ENCODE measurements at places on chromosomes 11 and 22.
A peak's percentile ranks its signal among the peaks of the same experiment; 100 is the strongest.

GRCh38 chr11:1854949-1855885, 2.3 kb downstream of the LSP1 start:
- DNase-seq: no peak

DNA sequence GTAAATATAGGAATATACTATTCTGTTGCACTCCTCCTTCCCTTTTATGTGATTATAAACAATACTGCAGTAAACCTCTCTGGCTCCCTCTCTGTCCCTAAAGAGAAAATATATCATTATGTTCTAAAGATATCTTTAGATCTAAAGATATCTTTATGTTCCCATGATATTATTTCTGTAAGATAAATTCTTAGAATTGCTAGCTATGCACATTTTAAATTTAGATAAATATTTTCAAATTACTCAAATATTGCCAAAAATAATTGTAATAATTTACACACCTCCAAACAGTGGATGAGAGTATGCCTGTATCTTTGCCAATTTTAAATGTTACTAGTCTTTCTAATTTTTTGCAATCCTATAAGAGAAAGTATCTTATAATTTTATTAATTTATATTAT, 10.3 kb upstream of the DEUP1 start:
- DNase-seq: no peak

GRCh38 chr11:120198787-120199469, 11.9 kb upstream of the OAF start:
- DNase-seq: no peak

DNA sequence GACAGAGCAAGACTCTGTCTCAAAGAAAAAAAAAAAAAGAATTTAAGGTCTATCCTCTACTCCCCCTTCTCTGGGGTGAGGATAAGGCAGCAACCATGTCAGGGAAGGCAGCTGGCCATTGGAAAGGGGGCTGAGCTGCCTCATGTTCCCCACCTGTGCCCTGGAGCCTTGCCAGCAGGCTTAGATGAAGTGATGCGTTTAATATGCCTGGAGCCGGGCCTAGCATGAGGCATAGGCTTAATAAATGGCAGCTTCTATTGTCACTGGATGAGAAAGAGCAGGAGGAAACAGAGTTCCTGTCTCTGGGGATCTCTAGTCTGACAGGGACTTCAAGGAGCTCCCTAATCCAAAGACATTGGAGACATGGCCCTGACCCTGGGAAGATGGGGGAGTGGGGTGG, 3.2 kb upstream of the KCNE3 start:
- no peak for DNase-seq

GRCh38 chr11:118931571-118931970, 5.8 kb upstream of the BCL9L start:
- DNase-seq: no peak

DNA sequence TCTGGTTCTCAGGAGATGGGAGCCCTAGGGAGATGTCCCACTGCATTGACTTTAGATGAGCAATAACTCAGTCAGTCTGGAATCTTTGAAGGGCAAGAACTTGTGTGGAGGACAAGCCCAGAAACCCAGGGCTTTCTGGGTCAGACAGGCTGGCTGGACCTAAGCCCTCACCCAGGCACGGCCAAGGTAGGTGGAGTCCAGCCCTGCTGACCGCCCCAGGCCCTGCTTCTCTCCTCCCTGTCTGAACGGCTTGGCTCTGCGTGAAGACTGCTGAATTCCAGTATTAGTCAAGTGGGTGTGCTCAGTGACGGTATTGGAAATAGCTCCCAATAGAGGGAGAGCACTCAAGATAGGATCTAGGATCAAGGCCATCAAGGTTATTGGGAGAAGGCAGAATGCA, 6.1 kb downstream of the CXCR5 start:
- no peak for DNase-seq

GRCh38 chr11:45170484-45170883, 24.0 kb downstream of the PRDM11 start:
- no peak for DNase-seq

GRCh38 chr11:126411971-126412381, 56.5 kb downstream of the ST3GAL4 start:
- DNase-seq: no peak

DNA sequence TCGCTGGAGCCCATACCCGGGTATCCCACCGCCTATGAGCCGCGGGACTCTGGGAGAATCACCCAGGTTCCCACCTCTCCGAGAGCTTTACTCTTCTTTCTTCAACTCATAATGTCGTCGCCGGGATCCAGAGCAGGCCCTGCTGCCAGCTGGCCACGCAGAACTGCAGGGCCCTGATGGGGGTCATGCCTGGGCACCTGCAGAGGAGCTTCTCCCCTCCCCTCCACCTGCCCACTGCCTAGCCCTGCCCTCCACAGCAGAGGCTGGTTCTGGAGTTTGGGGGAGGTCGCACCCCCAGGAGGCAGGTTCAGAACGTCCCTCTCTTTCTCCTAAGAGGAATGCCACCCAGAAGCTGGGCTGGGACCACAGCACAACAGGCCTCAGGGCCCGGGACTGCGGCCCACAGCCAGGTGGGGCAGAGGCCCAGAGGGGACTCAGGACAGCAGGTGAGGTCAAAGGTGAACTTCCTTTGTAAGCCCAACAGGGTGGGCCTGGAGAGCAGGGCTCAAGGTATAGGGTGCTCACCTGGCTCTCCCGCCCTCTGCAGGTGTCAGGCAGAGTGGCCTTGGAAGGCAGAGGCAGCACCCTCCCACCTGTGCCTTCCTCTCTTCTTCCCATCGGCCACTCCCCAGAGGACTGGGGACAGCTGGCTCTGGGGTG, 1.9 kb downstream of the SLC25A45 start:
- DNase-seq: no peak

DNA sequence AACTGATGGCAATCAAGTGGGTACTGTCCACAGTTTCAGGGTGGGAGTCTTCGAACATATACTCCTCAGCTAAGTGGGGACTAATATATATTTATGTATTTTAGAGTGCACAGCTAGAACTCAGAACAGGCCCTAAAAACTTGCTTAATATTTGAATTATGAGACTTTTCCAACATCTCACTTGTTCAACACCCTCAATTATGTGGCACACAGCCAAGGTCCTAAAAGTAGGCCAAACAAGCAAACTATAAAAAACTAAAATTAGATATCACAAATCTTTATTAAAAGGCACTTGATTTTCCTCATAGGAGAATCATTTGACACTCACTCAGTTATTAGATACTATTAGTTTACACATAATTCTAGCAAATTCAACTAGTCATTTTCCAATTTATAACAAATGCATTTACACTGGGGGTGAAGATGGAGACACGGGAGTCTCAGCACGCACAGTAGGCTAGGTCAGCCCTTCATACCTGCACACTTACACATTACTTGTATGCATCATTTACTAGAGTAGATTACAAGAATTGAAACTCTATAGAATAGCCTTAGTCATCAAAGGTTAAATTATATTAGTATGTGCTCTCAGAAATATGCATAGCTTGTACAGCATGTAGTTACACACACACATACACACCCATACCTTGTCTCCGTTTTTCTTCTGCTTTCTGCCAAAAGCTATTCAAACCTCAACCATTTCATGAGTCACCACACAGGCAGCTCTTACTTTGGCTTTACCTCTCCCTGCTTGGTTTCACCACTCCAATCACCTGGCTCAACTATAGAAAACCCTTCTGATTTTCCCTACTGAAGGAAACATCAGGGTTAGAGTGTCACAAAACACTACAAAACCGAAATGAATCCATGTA, 171.5 kb downstream of the SBF2 start:
- DNase-seq: no peak

- no peak for DNase-seq
Measured at GRCh38 chr22:26267856-26268255, 98.6 kb downstream of the SEZ6L start.

DNA sequence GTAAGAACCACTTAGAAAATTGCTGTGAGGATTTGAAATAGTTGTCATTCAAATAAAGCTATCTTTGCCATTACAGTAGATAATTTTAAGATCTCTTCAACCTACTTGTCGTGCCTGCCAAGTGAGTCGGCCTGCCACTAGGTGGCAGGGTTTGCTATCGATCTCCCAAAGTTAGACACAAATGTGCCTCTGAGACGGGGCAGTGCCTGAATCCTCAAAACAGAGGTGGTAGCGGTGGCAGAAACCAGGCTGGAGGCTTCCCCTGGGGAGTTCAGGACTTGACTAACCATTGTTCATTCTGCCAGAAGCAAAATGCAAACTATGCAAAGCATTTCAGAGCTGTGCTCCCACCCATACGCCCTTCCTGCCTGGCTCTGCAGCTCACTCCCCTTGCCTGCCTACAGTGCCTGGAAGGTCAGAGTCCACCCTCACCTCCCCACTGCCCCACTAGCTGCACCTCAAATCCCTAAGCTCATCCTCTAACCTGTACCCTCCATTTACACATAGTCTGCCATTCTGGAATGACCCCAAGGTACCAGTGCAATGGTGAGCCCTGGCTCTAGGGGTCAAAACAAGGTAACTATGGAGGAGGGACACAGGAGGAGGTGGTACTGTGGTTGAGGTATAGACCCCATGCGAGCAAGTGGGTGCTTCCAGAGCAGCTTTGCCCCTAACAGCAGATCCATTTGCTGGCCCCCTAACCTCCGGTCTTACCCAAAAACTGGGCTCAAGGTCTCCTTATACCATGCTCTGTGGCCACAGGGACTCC, 82.1 kb downstream of the C11orf58 start:
- peak; percentile 21 for DNase-seq

GRCh38 chr11:5992604-5993251, 5.9 kb upstream of the OR52L1 start:
- DNase-seq: no peak

- DNase-seq: no peak
Measured at GRCh38 chr11:96197801-96198701, 144.9 kb downstream of the MAML2 start.

DNA sequence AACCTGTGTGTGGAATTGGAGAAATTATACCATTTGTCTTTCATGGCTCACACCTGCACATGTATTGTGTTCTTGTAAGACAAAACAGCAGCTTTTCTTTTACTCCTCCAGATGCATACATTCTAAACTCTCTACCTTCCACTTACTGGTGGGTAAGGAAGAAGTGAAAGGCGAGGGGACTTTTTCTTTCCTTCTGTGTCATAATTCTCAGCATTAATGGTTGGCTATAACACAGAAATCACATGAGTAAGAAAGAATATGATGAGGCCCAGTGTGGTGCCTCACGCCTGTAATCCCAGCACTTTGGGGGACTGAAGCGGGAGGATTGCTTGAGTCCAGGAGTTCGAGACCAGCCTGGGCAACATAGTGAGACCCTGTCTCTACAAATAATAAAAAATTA, 57.8 kb upstream of the SHANK2 start:
- no peak for DNase-seq

GRCh38 chr22:30235687-30236170, 10.8 kb downstream of the LIF start:
- no peak for DNase-seq

DNA sequence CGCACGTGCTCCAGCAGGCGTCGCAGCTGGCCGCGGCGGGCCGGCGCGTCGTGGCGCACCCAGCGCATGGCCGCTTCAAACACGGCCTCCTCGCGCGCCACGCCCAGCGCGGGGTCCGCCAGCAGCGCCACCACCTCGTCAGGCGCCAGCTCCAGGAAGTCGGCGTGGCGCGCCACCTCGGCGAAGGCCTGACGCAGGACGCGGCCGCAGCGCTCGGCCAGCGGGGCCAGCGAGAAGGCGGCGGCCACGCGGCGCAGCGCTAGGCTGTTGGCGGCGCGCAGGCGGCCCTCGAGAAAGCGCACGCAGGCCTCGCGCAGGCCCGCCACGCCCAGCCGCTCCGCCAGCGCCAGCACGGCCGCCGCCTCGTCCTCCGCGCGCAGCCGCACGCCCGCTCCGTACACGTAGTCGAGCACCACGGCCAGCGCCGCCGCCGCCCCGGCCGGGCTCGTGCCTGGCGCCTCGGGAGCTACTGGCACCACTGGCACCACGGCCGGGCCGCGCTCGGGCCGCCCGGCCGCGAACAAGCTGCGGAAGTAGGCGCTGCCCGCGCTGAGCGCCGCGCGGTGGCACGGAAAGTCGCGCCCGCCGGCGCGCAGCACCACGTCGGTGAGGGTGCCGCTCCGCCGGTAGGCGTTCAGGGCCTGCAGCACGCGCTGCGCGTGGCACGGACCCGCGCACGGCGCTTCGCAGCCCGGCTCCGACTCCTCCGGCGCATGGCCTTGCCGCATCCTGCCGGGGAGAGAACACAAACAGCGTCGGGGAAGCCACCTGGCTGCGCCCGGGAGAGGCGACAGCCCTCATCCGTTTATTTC, 2.9 kb downstream of the KLHL35 start:
- no peak for DNase-seq

GRCh38 chr11:15655552-15655951, 540.8 kb downstream of the INSC start:
- no peak for DNase-seq

- DNase-seq: no peak
Measured at GRCh38 chr11:130592056-130592455, 143.6 kb downstream of the ADAMTS15 start.

DNA sequence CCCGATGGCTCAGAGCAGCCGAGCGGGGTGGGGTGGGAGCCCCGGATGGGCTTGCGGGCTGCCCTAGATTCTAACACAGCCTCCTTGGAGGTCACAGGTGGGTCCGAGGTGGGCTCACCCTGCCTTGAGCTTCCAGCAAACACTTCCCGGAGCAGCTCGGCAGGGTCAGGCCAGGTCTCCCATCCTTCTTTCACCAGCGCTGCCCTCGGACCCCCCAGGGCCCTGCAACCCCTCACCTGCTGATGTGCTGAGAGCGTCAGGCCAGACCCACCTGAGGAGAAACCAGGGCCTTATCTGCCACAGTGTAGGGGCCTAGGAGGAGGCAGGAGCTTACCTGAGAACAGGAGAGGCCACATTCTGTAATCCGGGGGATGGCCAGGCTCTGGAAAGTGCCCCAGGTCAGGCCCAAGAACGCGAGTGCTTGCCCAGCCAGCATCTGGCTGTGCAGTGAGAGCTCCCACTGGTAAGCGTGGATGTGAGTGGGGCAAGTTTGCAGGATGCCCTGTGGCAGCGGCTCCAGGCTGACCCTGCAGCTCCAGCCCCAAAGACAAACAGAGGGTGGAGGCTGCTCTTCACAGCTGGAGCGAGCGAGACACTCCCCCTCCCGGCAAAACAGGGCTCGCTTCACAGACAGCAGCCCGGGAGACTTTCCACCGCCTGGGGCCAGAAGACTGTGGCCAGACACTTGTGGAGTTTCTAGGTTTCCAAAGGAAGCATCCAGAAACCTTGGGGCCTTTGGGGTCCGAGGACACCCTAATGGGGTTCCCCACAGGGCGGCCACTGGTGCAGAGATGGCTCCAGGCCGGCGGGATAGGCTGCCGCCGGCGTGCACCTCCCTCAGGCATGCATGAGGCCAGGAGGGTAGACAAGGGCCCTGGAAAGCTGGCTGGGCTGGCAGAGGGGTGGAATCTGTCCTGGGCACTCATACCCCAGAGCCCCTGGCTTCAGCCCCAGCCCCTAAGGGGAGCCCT, at the start of gene IL17REL:
IL17REL (minus strand) TSS at position 555 of the 971 bp plus-strand sequence; CDS start at position 436, 119 bp downstream.
- no peak for DNase-seq

DNA sequence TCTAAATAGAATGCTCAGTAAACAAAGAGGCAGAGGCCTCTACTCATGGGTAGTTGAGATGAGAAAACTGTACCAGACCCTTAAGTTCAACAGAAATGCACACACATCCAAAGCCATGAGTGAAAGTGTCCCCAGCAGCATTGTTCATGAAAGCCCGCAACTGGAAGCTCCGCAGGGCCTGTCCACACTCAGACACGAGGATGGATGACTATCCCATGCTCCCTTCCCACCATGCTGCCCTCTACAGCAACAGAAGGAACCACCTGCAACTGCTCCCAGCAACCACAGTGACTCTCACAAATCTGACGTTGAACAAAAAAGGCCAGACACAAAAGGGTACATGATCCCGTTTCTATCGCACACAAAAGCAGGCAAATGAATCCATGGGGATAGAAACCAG, 76.9 kb upstream of the ANO1 start:
- DNase-seq: no peak

Data from esophagus squamous epithelium (tissue), 5 donors.